Stimulated activated CD4-positive, alpha-beta T cell treated with anti-CD3 and anti-CD28 coated beads, Interleukin-12 subunit alpha, Interleukin-12 subunit beta, amount 100 ng/mL, for 4 hours (primary cell): ENCODE measurements at places on chromosomes 4 and X.

GRCh38 chr4:151340751-151341385, 15.5 kb upstream of the SH3D19 start:
- DNase-seq: no peak

- DNase-seq: peak; percentile 43
Measured at GRCh38 chr4:13544606-13545393, 492 bp upstream of the NKX3-2 start.

DNA sequence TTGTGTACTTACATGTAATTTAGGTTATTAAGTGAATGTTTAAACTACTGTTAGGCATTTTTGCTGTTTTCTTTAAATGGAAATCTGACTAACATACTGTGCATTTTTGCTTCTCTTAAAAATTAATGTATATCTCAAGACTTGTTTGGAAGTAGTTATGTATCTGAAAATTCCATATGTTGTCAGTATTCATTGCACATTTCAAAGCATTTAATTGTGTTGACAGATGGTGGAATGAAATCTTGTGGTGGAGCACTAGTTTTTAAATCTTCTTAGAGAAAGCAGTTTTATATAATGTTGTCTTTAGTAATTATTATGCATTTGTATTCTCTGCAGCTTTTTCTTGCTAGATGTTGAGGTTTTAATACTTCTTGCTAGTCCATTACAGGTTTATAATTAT, 71.5 kb upstream of the MSANTD1 start:
- no peak for DNase-seq

DNA sequence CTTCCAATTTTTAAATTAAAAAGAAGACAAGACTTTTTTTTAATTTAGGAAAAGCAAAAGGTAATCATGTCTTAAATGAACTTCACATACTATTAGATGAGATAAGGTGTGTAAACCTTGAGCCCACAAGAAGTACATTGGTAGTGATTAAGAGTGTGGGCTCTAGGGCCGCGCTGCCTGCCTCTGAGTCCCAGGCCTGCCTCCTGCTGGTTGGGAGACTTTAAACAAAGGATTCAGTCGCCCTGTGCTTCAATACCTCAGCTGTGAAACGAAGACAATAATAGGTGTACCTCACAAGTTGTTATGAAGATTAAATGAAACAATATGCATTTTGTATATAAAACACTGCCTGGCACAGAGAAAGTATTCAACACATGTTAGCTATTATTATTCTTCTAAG, 95.9 kb upstream of the MYOZ2 start:
- no peak for DNase-seq

DNA sequence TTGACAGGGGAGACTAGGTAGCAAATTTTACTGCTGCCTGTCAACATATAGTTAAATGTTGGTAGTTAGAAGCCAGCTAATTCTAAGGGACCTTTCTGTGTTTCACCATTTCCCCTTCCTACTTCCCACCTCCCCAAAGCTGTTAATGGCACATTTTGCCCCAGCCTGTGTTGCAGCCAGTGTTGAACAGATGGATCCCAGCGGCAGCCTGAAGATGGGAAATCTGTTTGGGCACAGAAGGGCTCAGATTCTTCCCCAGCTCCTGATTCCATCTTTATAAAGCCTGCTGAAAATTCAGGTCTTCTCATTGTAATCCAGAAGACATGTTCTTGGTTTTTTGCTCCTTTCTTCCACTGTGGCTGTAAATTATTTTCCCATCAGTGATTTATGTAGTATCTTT, 89.0 kb downstream of the SPRY1 start:
- DNase-seq: no peak

GRCh38 chrX:103927030-103927429, 35.4 kb upstream of the TMSB15B start:
- no peak for DNase-seq

DNA sequence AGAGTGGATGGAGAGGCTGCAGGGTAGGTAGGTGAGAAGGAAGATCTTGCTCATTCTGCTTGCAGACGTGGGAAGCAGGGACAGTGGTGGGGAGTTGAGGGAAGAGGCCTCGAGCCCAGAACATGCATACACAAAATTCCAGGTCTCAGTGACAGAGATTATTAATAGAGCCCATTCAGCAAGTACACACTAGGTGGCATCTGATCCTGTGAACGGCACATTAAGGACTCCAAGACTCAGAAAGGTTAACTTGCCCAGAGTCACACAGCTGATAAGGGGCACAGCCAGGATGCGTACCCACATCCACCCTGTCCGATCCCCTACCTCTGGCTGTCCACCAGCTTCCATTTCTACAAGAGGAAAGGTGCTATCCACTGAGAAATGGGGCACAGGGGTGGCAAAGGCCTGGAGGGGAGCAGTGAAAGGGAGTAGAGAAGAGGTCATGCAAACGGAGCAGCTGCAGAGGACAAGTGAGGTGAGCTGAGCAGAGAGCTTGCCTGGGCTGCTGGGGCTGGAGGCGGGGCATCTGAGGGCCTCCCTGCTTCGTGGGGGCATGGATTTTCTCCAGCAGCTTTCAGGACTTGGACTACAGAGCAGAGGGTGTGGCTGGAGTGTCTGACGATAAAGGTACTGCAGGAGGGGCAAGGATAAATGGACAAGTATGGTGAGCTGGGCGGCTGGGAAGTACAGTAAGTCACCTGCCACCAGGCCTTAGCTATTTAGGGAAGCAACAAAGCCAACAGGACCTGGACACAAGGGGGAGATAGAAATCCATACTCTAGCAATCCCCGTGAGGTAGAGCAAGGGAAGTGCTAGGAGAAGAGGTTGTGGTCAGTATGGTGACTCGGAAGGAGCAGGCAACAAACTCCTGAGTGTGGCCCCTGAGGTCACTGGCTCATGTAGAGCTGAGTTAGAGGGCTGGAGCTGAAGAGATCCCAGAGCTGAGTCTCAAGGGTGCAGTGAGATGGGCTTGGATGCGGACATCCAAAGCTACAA, 11.2 kb downstream of the IDS start:
- no peak for DNase-seq

DNA sequence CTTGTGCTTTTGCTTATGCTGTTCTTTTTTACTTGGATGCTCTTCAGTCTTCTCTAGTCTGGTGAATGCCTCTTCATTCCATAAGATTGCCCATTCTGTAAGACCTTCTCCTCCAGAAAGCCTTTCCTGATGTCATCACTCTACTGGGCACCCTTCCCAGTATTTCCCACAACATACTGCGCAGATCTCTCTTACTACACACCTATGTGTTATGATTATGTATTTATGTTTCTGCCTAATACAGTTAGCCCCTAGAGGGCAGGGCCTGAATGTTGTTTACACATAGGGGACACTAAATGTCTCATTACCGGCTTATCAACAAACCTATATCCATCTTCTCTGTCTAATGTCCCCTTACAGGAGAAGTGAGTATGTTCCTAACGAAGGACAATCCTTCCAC, 21.1 kb downstream of the AIFM1 start:
- DNase-seq: no peak

- no peak for DNase-seq
Measured at GRCh38 chr4:155614111-155614762, 52.4 kb upstream of the GUCY1A1 start.

DNA sequence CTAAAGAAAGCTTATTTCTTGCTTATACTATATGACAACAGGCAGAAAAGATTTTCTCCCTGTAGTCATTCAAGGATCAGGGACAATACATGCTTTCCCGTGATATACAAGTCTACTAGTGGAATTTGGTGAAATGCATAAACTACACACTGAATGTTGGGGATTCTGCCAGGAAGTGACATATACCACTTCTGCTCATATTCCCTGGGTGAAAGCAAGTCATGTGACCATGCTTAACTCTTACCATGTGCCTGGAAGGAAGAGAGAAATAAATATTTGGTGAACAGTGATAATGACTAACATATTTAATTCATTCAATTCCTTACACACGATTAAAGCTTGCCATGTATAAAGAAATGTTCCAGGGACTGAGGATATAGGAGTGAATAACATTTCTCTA, 534.6 kb downstream of the PPARGC1A start:
- no peak for DNase-seq

DNA sequence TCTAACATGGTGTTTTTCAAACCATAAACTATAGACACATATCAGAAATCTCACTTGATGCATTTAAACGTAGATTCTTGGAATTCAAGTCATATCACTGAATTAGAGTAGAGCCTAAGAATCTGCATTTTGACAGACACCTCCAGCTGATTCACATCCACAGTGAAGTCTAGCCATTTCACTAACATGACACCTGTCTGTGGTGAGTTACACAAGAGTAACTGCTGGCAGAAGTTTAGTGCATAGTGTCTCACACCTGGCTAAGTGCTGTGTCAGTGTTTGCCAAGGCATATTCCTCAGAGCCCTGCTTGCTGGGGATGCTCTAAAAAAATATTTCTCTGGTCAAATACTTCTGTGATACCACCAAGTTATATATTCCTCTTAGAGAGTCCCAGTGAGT, 237.5 kb upstream of the DIAPH2 start:
- DNase-seq: no peak

DNA sequence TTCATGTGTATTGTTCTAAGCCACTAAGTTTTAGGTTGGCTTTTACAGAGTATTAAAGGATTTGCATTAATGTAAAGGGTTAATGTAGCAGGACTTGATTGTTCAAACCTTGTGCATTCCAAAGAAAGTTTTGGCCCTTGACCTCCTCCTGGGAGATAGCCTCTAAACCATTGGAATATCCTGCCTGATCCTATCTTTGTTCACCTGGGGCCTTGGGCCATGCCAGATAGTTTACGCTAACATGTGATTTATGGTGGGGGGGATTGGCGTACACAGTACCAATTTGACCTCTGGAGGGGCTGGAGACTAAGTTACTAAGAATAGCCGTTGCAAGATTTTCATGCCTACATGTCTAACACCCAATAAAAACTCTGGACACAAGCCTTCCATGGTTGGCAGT, 1002.7 kb upstream of the PABPC4L start:
- DNase-seq: no peak

DNA sequence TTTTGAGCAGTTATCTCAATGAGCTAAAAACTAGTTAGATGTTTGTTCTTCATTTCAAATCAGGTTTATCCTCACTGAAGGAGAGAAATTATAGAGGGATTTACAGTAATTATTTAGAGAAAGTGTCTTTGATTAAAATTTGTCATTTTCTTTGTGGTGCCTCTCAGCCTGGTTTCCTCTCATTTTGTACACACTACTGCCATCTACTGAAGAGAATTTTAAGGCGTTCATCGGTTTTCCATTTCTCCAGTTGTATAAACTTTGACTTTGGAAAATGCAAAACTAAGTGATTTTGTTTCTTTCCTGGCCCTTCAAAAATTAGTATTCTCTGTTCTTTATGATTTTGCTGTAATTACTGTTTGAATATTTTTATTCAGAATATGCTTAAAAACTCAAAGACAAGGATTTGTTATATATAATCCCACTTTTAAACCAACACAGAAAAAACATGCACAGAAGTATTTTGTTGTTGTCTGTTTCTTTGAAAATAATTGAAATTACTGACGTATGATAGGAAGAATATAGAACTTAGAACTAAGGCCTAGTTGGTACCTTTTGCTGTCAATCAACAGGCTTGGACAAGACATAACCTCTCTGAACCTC, 34.4 kb upstream of the ANXA3 start:
- DNase-seq: no peak

- DNase-seq: no peak
Measured at GRCh38 chrX:38165023-38165422, 55.6 kb downstream of the SRPX start.

- DNase-seq: no peak
Measured at GRCh38 chr4:110544594-110544993, 68.6 kb downstream of the ENPEP start.

DNA sequence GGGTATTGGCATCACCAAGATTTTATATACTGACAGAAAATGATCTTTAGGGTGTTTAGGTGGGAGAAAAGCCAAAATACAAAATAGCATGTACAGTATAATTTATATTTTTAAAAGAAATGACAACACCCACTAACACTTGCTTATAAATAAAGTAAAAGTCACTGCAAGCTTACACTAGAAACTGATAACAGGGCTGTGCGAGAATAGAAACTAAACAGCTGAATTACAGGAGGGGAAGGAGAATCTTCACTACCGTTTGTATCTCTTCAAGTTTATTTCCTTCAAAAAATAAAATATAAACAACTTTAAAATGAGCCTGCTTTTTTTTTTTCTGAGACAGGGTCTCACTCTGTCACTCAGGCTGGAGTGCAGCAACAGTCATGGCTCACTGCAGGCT, 22.8 kb downstream of the GRSF1 start:
- DNase-seq: no peak

DNA sequence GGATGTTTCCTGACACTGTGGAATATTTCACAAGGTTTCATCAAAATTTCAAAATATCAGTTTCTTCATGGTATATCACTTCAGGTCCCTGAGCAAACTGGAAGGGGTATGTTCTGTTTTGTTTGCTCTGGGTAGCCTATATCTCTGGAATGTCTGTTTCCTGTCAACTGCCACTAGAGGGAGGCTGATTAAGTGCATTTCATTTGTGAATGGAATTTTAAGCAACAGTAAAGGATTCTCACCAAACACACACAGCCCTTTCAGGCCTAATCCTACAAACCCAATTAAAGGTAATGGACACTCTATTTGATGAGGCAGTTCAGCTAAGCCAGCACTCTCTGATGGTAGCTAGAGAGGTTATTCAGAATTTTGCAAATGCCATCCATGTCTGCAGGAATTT, 307.1 kb downstream of the TEX13A start:
- no peak for DNase-seq

DNA sequence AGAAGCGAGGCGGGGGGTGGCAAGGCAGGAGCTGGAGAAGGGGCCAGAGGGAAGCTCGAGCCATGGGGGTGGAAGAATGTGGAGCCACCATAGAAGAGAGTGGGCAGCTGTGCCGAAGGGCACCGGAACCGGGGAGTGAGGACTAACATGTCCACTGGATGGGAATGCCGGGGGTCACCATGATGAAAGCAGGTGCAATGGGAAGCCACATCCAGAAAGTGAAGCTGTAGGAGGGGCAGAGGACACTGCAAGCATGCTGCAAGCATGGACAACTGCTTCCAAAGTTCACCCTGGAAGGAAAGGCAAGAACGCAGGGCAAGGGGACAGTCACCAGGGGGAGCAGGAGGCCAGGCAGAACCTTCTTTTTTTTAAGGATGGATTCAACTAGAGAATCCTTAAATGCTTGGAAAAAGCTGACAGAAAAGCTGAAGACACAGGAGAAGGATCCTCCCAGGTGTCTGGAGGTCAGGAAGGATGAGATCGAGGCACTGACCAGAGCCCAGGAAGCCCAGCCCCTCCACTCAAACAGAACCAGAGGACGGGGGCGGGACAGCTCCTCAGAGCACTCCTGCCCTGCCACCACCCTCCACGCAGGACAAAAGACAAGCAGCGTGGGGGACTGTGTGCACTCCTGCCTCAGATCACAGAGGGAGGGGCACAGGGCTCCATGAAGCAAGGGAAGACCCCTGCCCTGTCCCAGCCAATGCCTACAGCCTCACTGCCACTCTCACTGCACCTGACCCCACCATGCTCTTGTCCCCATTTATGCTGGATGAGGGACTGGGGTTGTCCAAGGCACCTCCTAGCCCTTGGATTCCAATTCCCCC, 169.2 kb downstream of the AFAP1 start:
- no peak for DNase-seq

- DNase-seq: no peak
Measured at GRCh38 chr4:8500966-8501365, 60.4 kb downstream of the TRMT44 start.
